Fibroblast of the conjunctiva (primary cell): ENCODE measurements at places on chromosomes 1 and 21.

GRCh38 chr1:34360574-34360973 lies 183.9 kb downstream of the C1orf94 start:
- DNase-seq: no peak

- no peak for DNase-seq
These were observed 30.6 kb downstream of the EPS15 start for GRCh38 chr1:51488372-51489050.

GRCh38 chr1:8723010-8723409 lies 94.4 kb downstream of the RERE start:
- DNase-seq: no peak

DNA sequence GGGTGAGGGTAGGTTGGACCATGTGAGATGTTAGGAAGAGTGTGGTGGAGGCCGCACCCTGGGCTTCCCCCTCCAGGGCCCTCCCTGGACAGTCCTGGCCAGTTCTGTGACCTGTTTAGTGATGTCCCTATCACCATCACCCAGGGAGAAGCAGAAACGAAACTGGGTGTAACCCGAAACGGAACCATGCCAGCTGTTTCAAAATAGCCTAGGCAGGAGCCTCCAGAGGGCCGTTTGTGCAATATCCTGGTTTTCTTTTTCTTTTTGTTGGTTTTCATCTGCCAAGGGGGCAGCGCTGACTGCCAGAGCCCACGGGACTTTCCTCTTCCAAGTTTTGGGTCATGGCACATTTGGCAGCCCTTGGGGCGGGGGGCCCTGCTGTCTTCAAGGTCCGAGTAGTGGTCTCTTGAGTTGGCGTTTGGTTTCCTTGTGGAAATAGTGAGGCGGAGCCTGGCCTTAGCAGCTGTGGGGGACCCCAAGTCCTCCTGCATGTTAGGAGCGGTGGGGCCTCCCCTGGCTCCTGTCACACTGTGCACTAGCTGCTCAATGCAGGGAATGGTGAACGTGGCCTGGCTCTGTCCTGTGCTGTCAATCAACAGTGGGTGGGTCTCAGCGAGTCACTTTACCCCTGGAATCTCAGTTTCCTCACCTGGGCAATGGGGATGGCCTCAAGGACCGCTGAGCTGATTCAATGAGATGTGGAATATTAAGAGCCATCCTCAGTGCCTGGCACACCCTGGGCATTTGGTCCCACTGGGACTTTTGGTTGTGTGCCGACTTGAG lies 90.7 kb downstream of the ARHGEF10L start:
- DNase-seq: peak; percentile 47

GRCh38 chr21:44365251-44365966 lies 12.0 kb downstream of the TRPM2 start:
- no peak for DNase-seq

DNA sequence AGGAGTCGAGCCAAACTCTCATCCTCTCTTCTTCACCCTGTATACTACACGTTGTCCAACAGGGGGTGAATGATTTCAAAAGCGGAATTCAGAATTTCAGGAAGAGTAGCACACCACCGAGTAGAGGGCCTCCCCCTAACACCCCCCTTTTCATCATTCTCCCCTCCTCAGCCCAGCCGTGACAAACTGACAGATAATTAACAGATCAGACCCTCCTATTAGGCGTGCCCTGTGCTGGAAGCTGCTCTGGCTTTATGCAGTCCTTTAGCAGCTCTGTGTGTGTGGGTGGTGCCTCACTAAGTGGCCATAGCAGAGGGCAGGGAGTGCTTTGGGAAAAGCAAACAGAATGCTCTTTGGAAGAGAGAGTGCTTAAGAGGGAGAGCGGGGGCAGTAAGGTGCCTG lies 44.3 kb downstream of the PEX14 start:
- DNase-seq: no peak

DNA sequence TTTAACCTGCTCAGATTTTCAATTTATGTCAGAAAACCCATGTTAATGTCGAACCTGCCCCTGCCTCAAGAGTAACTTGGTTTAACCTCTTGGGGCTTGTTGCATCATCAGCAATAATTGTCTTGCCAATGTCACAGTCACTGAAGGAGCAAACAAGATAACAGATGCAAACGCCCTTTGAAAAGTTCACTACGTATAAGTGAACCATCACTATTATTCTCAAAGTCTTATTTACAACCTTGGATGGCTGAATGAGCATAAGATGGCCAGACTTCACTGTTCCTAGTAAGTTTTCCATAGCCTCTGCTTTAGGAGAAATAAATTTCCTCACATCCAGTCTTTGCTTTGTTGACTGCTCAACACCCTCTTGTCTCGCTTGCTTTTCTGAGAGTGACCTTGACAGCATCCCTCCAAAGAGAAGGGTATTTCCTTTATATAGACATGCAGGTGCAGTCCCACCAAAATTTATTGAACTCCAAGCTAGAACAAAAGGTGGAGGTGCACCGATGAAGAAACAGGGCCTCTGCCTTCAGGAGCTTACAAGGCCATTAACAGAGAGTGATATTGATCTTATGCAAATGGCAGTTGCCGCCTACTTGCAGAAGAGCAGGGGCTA lies 749 bp upstream of the LRIG2 start:
- no peak for DNase-seq

DNA sequence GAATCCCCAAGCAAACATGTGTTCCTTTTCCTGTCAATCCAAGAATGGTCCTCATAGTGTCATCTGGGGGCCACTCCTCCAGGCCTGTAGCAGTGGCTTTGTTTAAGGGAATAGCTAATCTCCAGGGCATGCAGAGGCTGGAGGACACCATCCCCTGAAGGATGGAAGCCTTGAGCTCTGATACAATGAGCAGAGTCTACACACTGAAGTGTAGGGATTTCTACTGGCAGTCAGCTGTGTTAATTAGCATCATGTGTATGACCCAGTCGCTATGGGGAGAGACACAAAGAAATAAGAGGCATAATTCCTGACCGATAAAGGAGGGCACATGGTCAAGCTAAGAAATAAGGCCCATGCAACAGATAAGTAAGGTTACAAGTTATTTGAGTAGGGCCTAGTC lies 29.1 kb downstream of the ANGEL2 start:
- DNase-seq: no peak

- no peak for DNase-seq
These were observed 62.4 kb upstream of the RGS1 start for GRCh38 chr1:192513196-192513595.

GRCh38 chr1:41322835-41323234 lies 38.4 kb upstream of the FOXO6 start:
- DNase-seq: no peak

GRCh38 chr1:167713330-167714081 lies 8.3 kb upstream of the MPZL1 start:
- DNase-seq: no peak

- DNase-seq: peak; percentile 60
These were observed 26.9 kb downstream of the UCK2 start for GRCh38 chr1:165854101-165854845.

DNA sequence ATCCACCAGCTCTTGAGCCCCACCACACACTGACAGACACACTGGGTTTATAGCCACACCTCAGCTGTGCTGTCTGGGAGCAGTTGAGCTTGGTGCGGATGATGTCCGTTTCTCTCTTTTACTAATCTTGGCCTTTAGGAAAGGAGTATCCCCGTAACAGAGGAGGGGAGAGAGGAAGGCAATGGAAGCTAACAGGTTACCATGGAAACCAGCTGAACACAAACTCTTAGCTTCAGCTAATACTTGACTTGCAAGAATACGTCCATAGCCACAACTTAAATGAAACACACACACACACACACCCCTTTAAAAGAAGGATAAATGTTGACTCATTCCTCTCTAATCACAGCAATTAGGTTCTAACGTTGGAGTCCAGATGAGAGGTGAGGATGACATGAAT lies 28.0 kb upstream of the LRRN2 start:
- DNase-seq: no peak

GRCh38 chr1:92029241-92029922 lies 403 bp upstream of the EPHX4 start:
- no peak for DNase-seq

- peak; percentile 65 for DNase-seq
These were observed 188.3 kb upstream of the EDN2 start for GRCh38 chr1:41672641-41673361.

- DNase-seq: no peak
These were observed 45.7 kb downstream of the ACOT7 start for GRCh38 chr1:6347641-6348487.

GRCh38 chr1:94247138-94248094 lies 10.0 kb upstream of the ARHGAP29 start:
- DNase-seq: no peak

GRCh38 chr1:72051538-72051937 lies 230.8 kb downstream of the NEGR1 start:
- DNase-seq: no peak

- DNase-seq: no peak
These were observed 26.4 kb downstream of the ELF3 start for GRCh38 chr1:202036595-202037387.

DNA sequence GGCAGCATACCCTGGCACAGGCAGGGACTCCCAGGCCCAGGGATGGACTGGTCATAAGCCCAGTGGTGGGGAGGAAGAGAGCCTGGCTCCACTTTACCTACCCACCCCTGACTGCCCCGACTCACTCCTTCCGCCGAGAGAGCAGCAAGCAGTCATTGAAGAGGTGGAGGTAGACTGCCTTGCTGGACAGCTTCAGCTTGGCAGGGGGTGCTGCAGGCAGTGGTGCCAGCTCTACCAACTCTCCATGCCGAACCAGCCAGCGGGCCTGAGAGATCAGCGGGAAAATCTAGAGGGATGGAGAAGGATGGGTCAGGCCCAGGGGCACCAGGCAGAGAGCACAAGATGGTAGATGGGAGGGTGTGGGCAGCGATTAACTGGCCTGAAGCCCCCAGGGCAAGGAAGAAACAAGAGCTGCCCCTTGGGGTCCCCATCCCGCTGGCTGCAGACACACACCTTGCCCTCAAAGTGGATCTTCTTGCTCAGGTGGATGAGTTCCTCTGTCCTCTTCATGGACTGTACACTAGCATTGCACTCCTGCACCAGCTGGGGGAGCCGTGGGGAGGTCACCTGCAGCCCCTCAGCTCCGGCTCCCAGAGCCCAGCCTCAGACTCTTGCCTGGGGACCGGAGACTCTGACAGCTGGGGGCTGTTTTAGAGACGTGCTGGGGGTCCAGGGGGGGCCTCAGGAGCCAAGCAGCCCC lies 7.7 kb downstream of the ARHGEF19 start:
- DNase-seq: no peak

DNA sequence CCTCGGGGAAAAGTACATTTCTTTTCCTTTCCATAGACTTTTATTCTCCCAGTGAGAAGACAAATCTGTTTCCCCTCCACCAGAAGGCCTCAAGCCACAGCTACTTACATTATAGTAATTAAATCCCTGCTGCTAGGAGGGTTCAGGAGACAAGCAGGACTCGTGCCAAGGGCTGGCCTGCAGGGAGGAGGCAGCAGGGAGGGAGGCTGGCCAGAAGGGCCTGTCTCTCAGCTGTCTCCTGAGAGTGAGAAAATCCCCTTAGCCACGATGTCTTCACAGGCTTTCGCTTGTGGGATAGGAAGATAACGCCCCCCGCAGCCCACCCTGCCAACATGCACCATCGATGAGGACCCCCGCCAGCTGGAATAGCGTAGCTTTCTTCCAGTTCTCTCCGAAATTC lies 14.0 kb downstream of the KCNN3 start:
- DNase-seq: no peak

DNA sequence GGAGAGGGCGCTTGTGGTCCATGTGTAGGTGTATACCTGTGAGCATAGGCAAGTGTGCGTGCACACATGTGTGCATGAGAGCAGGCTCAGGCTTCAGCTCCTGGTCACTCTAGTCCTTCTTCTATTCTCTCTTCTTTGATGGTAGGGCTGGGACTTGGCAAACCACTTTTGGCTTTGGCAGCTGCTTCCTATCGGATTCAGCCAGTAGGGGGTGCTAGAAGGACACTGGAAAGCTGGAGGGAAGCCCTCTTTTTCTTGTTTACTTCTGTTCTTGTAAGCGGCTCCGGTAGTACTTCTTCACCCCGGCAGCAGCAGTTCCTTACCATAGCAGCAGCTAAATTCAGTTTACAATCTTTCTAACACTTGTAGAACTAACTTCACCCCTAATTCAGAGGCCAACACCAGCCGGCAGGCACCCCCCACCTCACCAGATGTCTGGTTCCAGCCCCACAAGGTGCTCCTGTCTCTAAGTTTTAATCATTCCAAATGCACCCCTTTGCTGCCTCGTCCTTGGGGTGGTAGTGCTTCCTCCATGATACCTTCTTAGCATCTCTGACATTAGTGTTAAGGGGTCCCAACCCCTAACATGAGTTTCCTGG lies 25.1 kb downstream of the NENF start:
- peak; percentile 26 for DNase-seq

GRCh38 chr21:25831300-25831960 lies 96.7 kb downstream of the GABPA start:
- DNase-seq: no peak

DNA sequence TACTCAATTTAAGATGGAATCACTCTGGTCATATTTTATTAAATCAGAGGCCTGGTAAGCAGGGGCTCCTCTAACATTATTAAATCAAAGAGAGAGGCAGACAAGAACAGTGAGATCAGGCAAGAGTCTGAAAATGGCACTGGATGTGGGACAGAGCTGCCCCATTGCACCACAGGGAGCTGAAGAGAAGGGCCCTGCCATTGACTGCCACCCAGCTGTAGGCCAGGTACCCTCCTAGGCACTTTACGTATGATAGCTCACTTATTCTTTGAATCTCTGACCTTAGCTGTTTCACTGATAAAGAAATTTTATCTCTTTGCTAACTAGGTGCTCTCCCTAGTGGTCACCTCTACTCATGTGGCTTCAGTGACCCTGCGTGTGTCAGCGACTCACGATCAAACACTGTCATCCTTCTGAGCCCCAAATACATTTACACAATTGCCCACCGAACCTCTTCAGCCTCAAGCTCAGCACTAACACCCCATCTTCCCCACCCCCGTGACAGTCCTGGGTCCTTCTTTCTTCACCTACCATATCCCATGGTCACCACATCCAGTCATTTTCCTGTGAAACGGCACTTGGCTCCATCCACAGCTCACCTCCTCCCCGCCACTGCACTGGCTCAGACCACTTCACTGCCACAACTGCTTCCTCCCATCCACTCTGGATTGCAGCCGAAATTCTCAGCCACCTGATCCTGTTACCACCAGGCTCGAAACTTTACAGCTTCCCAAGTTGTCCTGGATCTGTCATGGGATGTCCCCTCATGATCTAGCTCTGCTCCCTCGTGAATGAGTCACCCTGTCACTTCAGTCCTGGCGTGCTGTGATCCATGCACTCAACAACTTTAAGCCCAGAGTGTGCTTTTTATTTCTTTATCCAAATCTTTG lies 97.3 kb upstream of the SYT6 start:
- no peak for DNase-seq
